ENCODE measurements at places on chromosomes 1 and 21. TPM values are rescaled to one million over a fixed set of nuclear protein-coding genes. Genes with fewer than 3 reads are reported as not detected.

The ALX3 gene
- not detected for total RNA-seq

The ACTA1 gene
- total RNA-seq: not detected

The TSPAN2 gene
- total RNA-seq: not detected

The SNRPE gene
- 48.6 TPM for total RNA-seq

The ACKR1 gene
- total RNA-seq: not detected

The DDAH1 gene
- total RNA-seq: 73.3 TPM

The KRTAP13-1 gene
- not detected for total RNA-seq

The ILDR2 gene
- 0.14 TPM for total RNA-seq

The SHISAL2A gene
- not detected for total RNA-seq

The FAM72C gene
- 4.2 TPM for total RNA-seq

The PTGFR gene
- 4.6 TPM for total RNA-seq

The NTMT2 gene
- total RNA-seq: not detected
